ENCODE measurements at places on chromosomes 2 and 18.

GRCh38 chr2:27897717-27898116 lies 7.2 kb downstream of the BABAM2 start:
- no peak for DNase-seq

GRCh38 chr18:4203568-4204437 lies 251.3 kb downstream of the DLGAP1 start:
- no peak for DNase-seq

GRCh38 chr2:651951-652373 lies 25.2 kb downstream of the TMEM18 start:
- DNase-seq = no peak

DNA sequence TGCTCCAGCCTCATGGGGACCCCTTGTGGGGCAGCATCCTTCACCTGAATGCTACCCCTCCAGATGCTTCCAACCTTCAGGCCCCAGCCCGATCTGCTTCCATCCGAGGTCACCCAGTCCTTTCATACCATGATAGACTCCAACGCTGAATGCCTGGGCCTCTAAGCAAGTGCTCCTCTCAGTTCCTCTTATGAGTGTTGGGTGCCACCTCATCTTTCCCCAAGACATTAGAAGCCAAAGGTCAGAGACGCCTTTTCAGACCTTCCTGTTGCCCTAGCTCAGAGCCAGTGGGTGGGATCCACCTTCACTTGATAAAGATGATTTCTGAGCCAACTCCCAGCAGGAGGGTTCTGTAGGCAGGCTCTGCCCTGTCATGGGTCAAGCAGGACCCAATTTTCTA lies 174.5 kb upstream of the MGAT5 start:
- no peak for DNase-seq

DNA sequence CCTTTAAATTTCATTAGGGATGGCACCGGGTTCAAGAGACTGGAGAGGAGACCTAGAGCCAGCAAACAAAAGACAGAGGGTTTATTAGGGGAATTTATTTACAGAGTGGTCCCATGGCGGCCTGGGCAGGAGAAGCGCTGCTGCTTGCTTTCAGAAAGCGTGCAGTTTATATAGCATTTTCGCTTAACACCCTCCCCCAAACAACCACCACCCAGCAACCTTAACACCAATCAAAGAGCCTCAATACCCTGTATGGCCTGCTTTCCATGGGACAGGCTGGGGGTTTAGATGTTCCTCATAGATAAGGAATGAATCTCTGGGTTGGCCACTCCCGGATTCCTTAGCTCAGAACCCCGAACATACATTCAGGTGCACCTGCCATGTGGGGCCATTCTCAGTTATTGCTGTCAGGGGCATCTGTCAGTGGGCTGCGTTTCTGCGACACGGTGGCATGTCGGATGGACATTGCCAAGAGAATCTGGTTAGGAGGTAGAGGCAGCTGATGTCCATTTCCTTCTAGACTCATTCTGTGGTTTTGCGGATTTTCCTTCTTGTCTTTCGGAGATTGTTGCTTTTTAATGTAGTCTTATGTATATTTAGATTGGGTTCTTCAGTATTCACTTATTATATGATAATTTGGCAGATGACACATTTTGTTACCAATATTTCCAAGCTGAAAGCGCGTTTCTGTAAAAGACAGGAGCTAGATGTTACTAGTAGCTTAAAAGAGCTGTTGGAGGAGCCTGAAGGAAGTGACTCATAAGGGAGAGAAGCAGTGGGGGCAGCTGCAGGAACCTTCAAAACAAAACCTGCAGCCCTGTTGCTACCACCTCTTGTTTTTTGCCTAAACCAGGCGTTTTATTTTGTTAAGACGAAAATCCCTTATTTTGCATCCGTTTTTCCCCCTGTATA lies 7.2 kb downstream of the AGAP1 start:
- DNase-seq = peak; percentile 14

DNA sequence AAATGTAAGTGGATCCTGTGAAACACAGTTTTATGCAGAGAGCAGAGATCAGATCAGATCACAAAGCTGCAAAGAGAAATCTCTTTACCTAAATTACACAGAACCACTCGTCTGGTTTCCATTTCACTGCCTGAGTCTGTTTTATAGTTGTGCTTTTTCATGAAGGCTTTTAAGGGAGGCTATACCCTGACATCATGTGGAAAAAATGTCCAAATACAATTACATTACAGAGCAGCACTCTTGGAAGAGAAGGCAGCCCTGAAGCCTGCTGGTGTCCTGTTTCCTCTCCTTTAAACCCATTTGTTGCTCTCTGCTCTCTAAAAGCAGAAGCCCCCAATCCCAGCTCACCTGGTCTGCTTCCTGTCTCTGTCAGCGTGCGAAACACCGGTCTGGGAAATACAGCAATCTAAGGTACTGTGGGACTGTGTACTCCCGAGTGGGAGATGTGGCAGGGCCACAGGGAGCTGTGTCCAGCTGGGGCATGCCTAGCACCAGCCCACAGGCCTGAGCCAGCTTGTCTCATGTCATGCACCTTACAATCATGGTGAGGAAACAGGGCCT lies 24.8 kb upstream of the ZFP36L2 start:
- DNase-seq = no peak

- no peak for DNase-seq
Measured at GRCh38 chr18:41119031-41119430, 836.0 kb upstream of the PIK3C3 start.

- no peak for DNase-seq
Measured at GRCh38 chr2:41618754-41619153, 429.1 kb upstream of the PKDCC start.

DNA sequence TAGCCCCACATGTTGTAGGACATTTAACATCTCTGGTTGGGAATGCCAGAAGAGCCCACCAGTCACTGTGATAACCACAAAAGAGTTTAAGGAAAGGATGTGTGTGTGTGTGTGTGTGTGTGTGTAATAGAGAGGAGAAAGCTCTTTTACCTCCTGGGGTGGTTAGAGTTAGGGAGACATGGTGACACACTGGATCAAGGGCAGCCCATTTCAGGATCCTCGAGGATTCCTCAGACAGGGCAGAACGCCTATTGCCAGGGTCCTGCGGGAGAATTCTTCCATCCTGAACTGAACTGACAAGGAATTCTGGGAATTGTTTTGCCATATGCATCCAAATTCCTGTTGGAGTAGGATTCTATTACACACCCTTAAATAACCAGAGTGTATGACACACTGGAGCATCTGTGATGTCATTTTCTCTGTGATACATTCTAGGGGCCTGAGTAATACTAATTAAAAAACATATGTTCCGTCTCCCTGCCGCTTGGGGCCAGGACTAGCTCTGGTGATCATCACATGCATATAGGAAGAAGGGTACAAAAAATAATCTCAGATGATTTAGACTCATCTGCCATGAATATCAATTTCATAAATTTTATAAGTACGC lies 156.4 kb upstream of the MMADHC start:
- DNase-seq = no peak

DNA sequence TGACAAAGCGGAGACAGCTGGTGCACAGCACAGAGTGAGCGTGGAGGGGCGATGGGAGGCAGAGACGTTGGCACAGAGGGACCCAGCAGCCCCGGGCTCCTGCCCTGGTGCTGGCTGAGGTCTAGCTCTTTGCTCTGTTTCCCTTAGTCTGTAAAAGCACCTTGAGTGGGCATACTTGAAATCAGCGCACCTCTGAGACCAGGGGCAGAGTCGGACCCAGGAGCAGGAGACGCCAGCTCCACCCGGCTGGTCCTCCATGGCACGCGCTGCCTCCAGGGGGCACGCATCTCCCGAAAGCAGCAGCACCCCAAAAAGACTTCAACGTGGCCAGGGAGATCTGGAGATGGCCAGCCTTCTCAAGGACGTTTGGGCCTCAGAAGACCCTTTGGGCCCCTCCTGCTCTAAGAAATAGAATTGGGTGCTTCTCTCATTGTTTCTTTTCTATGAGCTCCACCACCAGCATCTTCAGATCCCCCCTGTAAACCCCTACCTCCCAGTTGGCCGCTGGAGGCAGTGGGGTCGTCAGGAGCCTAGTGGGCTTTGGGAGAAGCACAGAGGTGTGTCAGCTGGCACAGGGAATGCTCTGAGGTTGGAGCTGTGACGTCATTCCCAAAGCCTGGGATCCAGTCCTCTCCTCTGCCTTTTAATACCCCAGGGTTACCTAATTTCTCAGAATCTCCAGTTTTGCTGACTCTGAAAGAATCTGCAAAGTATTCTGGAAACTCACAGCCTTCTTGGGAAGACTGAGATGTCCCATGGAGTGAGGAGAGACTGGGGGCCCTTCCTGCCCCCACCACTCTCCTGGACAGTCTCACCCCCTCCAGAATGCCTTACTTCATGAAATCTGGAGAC lies 58.9 kb downstream of the CIB4 start:
- DNase-seq = no peak

- DNase-seq = no peak
Measured at GRCh38 chr2:165953306-165953654, 296 bp downstream of the TTC21B start.

- no peak for DNase-seq
Measured at GRCh38 chr2:173230181-173230580, 124.5 kb upstream of the CDCA7 start.

GRCh38 chr2:71721669-71722068 lies 268.3 kb downstream of the DYSF start:
- no peak for DNase-seq

GRCh38 chr18:45871431-45872084 lies 46.1 kb downstream of the SIGLEC15 start:
- no peak for DNase-seq

- DNase-seq = no peak
Measured at GRCh38 chr2:27991146-27991545, 100.6 kb downstream of the BABAM2 start.

DNA sequence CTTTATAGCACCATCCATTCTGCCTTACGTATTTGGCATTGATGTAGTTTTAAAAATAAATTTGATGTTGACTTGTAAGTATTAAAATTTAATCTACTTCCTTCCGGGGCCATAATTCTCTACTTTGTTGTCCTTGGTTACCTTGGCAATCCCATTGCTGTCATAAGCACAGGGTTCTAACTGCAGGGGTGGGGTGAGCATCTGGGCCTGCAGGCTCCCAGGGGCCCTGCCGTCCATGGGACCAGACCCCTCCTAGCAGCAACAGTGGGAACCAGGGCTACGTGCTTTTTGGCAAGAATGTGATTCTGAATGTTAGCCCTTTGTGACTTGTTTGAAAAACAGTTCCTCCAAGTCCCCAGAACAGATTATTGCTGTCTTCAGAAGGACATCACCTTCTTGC lies 4.9 kb downstream of the ASAP2 start:
- no peak for DNase-seq

DNA sequence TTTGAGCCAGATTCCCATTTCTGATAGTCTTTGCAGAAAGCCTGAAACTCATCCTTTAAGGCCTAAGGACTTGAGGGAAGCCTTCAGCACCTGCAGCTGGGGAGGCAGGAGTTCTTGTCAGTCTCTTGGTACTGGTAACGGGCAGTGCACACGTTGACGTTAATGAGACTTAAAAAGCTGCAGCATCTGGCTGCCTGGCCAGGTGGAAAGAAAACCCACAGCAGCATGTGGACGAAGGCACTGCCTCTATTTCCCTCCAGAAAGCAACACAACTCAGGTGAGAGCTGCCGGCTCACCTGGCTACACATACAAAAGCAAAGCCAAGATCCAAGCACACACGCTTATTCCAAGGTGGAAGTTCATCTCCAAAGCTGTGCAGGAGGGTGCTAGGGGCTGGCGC lies 178.8 kb downstream of the ANAPC1 start:
- DNase-seq = no peak

- no peak for DNase-seq
Measured at GRCh38 chr18:69636529-69637301, 236.0 kb downstream of the DOK6 start.

DNA sequence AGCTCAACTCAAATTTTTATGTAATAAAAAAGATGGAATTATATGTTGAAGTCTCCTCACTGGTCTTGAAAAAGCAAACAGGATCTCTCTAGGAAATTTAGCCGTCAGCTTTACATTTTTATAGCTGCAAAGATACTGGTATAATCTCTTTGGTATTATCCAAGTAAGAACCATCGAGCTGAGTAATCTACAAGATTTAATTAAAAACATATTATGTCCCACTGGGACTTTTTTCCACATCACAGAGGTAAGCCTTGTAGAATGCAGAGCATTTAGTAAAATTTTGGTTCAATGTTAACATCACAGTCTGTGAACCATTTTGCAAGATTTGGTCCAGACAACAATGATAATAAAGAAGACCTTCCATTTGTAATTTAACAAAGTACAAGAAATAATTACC lies 162.6 kb upstream of the SLC39A10 start:
- no peak for DNase-seq

- no peak for DNase-seq
Measured at GRCh38 chr2:183172220-183172887, 48.1 kb downstream of the NUP35 start.

DNA sequence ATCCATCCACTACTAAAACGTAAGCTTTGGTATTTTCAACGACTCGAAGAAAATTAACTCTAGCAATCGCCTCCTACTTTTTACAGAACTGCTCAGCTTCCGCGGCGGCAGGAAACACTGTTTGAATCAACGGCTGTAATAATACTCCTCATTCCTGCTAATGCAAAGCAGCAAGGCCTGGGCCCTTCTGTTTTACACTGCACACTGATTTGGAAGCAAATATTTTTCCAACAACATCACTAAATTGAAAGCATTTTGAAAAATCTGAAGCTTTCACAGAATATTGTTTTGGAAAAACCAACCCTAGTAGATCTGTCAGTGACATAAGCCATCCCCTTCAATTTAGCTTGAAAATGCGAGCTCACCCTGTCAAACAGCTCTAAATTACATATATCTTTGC lies 261.2 kb downstream of the TXNL1 start:
- no peak for DNase-seq

- DNase-seq = no peak
Measured at GRCh38 chr2:43853141-43854081, 14.6 kb downstream of the ABCG8 start.

DNA sequence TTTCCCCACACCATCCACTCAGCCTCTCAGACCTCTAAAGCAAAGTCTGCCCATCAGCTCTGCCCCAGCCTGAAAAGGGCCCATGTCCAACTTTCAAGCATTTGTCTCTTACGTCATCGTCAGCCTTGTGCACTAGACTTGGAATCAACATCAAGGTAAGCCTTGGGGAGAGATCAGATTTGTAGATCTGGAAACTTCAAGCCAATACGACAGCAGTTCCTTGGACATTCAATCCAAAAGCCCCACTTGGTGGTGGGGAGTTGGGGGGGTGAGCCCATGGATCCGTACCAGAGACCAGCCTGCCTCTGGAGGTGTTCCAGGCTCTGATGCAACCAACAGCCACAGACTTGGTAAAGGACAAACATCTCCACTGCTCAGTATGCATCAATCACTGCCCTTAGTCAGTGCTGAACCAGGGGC lies 206.8 kb upstream of the MEIS1 start:
- no peak for DNase-seq

- no peak for DNase-seq
Measured at GRCh38 chr2:142756430-142756829, 121.0 kb upstream of the KYNU start.

GRCh38 chr2:191758518-191759507 lies 80.9 kb downstream of the NABP1 start:
- DNase-seq = peak; percentile 82

DNA sequence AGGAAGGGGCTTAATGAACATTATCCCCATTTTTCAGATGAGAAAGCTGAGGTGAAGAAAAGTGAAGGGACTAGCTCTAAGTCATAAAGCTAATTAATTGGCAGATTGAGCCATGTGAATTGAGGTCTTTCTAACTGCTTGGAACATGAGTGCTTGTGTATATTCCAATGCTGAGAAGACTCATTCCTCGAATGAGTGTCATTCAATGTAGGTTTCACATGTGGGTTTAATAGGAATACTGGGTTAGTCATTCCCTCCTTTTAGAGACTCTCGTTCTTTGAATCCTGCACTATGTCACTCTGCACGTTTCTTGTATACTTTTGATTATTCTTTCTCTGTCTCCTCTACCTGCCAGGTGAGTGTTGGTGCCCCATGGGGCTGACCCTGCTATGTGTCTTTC lies 218.2 kb downstream of the HRH4 start:
- DNase-seq = no peak

Data from hematopoietic multipotent progenitor cell treated with erythropoietin and hydrocortisone succinate and interleukin-3 and kit ligand, for 8 days (in vitro differentiated cells).